ENCODE measurements at places on chromosomes 5 and 9.

DNA sequence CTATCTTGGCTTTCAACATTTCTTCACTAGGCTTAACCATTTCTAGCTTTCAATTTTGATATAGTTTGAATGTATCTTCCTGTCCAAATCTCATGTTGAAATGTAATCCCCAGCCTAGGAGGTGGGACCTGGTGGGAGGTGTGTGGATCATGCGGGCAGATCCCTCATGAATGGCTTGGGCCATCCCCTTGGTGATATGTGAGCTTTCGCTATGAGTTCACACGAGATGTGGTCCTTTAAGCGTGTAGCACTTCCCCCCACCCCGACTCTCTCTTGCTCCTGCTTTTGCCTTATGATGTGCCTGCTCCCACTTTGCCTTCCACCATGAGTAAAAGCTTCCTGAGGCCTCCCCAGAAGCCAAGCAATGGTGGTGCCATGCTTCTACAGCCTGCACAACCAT lies 40.6 kb downstream of the PHAX start:
- DNase-seq, result no peak

GRCh38 chr5:144352330-144352729 lies 181.7 kb downstream of the KCTD16 start:
- no peak for DNase-seq

DNA sequence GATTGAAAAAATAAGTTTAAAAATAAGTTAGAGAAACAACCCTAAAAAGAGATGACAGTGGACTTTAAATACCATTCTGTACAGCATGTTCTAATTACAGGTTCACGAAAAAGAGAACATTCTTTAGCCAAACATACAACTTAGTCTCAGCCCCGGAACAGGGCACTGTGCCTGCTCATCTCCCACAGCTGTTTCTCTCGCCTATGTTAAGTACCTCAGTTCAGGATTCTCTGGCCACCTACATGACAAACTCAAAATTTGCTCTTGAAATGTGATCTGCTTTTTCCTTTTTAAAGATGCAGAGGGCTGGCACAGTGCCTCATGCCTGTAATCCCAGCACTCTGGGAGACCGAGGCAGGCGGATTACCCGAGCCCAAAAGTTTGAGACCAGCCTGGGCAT lies 52.3 kb downstream of the MYO10 start:
- DNase-seq, result no peak

DNA sequence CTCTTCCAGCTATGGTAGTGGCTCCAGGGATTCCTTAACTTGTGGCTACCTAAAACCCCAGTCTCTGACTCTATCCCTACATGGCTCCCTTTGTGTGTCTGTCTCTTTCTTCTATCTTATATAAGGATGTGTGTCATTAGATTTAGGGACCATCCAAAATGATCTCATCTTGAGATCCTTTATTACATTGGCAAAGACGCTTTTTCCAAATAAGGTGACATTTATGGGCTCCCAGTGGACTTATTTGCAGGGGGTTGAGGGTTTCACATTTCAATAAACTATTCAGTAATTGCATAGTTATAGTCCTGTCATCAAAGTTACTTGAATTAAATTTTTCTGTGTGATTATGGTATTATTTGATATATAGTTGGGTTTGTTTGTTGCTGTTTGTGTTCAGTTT lies 59.2 kb downstream of the NIPBL start:
- no peak for DNase-seq

DNA sequence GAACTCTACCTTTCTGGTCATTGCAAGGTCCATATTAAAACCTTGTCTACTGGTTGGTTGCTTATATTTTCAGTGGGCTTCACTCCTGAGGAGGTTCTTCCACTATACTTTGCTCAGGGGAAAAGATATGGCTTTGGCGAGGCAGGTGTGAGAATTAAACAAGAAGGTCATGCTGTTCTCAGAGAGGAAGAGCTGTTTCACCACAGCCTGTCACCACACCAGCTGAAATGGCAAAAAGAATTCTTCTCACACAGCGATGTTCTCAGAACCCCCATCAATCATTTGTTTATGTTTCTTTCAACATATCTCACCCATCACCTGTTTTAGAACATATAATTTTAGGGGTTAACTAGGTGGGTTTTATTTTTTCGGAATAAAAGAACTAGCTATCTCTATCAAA lies 38.6 kb downstream of the CAPSL start:
- DNase-seq, result no peak

GRCh38 chr9:37678789-37679273 lies 28.1 kb downstream of the FRMPD1 start:
- no peak for DNase-seq

GRCh38 chr5:12840972-12841371 lies 936.7 kb upstream of the CTNND2 start:
- no peak for DNase-seq

DNA sequence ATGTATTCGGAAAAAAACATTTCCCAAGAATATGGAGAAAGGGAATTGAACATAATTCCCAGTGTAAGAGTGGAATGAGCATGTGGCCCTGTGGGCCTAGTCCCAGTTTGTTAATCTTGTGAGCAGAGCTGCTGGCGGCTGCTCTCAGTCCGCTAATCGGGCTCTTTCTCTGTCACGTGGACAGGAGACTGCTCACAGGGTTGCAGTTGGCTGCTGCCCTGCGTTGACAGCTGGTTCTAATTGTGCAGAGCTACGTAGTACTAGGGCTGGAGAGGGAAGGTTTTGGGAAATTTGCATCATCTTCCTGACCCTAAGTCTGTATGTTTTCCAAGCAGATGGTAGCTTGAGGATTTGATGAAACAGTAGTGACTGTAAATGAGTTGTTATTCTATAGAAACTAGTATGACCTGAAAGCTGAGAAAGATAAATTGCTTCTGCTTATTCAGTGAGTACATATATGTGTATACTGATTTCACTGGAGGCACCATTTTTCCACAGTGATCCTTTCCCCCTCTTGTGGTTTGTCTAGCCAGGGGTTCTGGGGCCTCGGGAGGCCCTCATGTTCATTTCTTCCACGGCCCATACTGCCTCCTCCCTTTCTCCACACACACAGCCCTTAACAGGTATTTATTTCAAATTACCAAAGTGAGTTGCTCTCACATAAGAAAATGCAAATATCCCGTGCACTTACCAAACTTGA lies 100.6 kb downstream of the ANGPTL2 start:
- peak; percentile 97 for DNase-seq

GRCh38 chr5:58071566-58071965 lies 388.3 kb downstream of the PLK2 start:
- DNase-seq, result no peak

GRCh38 chr5:137155261-137156000 lies 343.7 kb downstream of the SPOCK1 start:
- no peak for DNase-seq

DNA sequence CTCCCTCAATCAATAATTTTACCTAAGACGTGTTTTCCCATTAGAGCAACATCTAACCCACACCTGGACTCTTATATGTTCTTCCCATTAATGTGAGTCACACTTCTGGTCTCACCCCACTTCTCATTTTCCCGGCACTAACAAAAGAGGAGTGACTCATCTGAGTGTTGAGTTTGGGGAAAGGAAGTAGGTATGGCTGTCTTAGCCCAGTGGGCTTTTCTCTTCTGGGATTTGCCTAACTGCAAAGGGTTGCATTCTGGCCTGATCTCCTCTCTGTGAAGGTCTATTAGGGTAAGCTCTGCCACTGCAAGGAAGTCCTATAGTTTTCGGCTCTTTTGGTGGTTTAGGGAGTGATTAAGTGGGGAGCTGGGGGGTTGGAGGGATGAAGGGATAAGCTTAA lies 195.6 kb downstream of the KIAA0825 start:
- DNase-seq, result peak; percentile 36

DNA sequence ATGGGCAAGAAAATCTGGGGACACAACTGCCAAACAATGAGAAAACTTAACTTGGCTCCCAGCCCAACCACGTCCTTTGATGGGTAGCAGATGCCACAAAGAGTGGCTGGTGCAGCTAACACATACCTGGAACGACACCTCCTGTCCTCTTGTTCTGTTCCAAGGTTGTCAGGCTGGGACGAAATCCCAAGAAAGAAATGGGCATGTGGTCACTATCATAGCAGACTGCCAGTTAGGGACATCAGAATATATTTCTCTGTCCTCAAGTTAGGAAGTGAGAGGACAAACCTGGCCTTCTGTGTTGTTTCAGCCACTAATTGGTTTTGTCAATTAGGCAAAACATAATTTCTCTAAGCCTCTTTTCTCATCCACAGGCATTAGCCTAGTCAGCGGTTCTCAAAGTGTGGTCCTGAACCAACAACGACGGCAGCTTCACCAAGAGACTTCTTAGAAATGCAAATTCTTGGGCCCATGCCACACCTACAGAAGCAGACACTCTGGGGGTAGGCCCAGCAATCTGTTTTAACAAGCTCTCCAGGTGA lies 63.4 kb downstream of the RAPGEF1 start:
- DNase-seq, result no peak

- no peak for DNase-seq
These were observed 85.8 kb upstream of the IER5L start for GRCh38 chr9:129263836-129264235.

DNA sequence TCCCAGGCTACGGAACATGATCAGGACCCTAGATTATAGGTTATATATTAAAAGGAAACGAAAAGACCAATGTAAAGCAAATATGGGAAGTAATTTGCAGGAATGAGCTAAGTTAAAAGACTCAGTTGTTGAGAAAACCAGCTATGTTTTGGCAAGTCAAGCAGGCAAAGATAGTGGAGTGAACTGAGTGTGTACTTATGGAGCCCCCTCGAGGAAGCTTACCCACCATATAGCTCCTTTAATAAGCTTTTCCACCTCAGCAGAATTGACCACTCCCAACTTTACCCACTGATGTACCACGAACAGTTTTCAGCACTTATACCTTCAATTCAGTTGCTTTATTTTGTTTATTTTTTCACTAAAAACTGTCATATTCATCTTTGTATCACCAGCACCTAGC lies 57.3 kb upstream of the PJA2 start:
- DNase-seq, result no peak

DNA sequence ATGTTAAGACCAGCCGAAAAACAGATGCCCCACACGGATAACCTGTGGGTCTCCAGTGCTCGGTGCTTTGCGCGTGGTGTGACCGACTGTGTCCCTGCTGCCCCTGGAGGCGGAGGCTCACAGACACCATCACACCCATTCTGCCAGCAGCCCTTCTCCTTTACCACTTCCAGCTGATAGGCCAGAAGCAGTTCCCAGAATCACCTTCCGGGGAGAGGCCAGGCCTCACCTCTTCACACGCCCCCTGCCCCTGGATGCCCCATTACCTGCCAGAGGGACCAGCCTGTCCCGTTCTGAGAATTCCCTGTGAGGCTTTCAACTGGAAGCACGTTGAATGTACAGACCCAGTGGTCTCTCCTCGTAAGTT lies 21.6 kb upstream of the LRRC14B start:
- no peak for DNase-seq

DNA sequence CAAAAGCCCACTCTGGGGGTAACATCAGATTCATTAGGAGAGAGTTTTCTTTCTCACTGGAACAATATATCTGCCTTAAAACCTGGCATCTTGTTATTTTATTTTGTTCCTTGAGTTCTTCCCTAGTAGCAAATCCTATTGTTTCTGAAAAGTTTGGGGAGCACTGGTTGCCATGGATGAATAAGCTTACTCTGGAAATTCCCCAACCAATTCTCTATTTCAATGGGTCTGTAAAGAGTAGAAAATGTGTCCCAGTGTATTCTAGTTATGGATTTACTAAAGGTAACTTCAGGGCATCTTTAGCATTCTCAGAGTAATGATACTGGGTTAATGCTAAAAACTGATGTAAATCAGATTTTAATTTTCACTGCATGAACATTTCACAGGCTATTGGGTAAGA lies 94.2 kb upstream of the S1PR3 start:
- DNase-seq, result no peak

GRCh38 chr5:173317091-173317730 lies 11.0 kb downstream of the STC2 start:
- DNase-seq, result no peak

- peak; percentile 99 for DNase-seq
These were observed 86.4 kb downstream of the ADRB2 start for GRCh38 chr5:148912714-148913398.

- peak; percentile 81 for DNase-seq
These were observed 60.2 kb downstream of the FBXO38 start for GRCh38 chr5:148443998-148444397.

DNA sequence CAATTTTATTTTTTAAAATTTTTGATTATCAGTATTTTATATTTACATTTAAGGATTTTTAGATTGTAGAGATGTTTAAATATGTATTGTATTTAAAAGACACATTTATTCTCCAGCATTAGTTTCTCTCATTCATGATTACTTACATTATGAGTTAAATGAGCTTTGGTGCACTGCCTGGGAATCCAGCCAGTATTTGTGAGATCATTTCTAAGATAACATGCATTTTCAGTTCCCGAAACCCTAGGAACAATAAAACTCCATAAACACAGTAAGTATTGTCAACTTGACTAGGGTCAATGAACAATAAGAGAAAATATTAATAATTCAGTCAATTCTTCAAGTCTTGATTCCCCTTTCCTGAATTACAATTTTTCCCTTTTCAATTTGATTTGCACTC lies 403.3 kb downstream of the PLK2 start:
- DNase-seq, result peak; percentile 37

- DNase-seq, result peak; percentile 6
These were observed 227.3 kb upstream of the ITGA1 start for GRCh38 chr5:52560366-52560765.

DNA sequence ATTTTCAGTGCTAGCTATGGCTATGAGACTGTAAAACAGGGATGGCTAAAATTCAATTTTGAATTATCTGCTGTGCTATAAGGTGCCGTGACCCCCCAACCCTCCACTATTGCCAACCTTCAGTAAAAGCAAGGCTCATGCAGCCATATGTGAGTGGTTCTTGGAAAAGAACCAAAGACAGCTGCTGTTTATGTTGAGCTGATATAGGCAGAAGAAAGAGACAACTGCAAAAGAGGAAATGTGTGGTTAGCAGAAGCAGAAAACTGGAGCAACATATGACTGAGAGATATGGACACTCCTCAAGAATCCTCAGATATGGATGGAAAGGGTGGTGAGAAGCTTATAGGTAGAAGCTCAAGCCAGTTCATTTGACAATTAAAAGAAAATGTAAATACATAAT lies 200.3 kb downstream of the TLE1 start:
- no peak for DNase-seq

DNA sequence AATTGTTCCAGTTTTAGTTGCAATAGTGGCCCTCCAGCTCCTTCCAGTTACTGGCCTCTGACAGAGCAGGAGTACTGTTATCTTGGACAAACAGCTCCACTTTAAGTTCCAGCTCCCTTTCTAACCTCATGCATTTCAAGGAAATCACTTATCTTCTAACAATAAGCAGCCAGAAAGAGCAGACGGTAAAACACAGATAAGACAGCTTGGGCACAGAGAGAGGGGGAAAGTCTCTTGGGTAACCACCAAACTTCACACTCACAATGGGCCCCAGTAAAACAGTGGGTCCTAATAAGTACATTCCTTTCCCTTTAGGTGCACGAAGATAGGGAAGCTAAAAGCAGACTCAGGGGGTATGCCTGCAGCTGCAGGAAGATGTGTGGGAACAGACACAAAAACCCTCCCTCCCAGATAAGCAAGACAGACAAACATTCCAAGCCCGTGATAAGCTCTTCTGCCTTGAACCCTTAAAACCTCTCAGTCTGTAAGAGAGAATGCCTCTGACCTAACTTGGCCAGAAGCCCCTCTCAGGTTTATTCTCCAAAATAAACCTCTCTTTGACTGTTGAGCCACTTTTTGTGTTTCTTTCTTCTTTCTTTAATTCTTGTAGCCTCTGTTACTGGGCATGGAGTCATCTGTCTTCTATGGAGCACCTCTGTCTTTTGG lies 30.8 kb downstream of the OR1J1 start:
- no peak for DNase-seq

All from foreskin fibroblast (primary cell).